ENCODE measurements at places on chromosomes 13 and 19.

DNA sequence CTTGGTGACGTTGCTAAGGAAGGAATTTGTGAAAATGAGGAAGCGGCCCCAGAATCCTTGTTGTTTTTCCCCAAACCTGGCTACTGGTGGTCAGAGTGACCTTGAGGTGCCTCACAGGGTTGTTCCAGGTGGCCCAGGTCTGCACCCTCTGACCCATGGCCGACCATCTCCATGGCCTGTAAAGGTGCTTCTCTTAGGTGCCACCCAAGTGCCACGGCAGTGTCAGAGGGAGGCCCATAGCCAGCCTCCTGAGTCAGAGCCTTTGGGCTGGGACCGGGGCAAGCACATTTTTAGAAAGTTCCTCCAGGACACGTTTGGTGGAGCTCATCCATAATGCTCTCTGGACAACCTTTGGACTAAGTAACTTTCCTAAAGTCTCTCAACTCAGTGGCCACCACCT lies 83.9 kb upstream of the IRS2 start:
- DNase-seq, result no peak

DNA sequence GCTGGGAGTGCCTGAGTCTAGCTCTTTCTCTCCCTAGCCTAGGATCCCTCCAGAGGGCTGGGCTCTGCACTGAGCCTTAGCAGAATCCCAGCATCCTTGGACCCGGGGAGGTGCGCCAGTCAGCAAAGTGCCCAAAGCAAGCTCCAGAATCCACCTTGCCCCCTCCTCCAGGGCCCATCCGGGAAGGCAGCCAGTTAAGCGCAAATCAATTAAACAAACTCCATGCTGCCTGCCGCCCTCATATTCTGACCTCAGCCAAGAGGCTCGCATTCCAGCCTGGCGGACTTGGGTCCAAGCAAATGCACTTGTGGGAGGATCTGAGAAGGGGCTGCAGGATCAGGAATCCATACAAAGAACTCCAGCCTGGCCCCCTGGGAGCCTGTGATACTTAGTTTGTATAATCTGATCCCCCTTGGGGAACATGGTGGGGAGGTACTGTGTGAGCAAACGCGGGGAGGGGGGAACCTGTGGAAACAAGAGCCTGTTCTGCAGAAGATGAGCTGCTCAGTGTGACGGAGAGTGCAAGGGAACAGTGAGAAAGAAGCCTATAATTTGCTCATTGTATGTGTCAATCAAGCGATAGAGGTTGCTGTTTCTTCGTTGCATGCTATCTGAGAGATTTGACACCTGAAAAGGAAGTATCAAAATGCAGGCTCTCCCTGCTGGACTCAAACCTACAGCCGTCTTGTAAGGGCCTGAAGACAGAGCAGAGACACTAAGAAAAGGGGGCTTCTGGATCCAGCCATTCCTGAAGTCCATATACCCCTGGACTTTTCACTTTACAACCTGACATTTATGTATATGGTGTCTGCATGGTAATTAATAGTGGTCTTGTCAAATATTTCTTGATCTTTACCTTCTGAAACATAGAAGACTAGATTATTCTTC lies 29.4 kb downstream of the ZNRF4 start:
- DNase-seq, result peak; percentile 13

GRCh38 chr13:61084988-61085387 lies 330.7 kb downstream of the PCDH20 start:
- DNase-seq, result no peak

- DNase-seq, result no peak
These were observed 2.6 kb upstream of the EBPL start for GRCh38 chr13:49693877-49694276.

- no peak for DNase-seq
These were observed 41.8 kb downstream of the GSX1 start for GRCh38 chr13:27834095-27834494.
